ENCODE measurements at places on chromosomes 5 and 9.

DNA sequence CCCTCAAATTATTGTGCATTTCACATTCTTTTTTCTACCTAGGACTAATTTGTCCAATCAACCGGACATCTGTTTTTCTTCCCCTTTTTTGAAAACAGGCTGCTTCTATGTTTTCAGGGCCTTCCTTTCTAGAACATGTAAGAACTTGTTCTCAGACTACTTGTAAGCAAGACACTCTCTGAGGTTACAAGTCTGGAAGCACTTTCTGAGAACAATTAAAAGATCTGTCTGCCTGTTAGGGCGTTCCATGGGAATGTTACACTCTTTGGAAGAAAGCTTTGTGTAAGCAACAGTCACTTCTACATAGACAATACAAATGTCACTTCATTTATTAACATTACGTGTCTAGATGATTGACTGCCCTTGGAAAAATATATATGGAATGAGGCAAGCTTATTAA, 50.9 kb upstream of the HSPB3 start:
- no peak for DNase-seq

DNA sequence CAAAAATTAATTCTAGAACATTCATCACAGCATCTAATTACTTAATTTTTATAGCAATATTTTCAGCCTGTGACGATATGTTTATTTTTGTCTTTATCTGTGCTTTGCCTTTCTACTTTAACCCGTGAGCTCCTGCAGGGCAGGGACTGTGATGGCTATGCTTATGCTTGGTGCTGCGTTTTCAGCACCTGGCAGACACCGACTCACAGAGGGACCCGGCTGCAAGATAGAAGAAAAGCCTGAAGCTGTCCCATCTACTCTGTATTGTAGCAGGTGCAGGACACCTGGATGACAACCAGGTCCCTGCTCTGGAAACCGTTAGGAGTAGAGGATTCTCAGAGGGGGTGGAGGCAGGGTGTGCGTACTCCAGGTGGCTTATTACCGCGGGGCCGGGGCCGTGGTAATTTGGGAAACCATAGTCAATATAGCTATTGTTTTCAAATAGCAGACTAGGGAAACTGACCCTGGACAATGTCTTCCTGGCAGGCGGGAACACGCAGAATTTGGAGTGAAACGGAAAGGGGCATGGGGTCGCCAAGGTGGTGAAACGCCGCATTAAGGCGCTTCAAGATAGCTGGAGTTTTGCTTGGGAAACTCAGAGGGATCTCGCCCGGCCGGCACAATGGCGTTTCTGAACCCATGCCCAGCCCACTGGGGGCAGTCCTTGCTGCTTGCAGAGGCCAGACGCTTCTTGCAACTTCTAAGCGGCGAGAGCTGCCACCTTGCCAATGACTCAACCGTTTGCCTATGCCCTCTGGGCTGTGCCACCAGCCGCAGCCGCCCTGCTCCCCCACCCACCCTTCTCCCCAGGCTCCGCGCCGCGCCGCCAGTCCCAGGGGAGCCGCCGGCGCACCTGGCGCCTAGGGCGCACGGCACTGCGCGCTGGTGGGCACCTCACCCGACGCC, 140.1 kb upstream of the PALM2AKAP2 start:
- DNase-seq: no peak

GRCh38 chr5:174903172-174903732, 178.9 kb downstream of the MSX2 start:
- no peak for DNase-seq

DNA sequence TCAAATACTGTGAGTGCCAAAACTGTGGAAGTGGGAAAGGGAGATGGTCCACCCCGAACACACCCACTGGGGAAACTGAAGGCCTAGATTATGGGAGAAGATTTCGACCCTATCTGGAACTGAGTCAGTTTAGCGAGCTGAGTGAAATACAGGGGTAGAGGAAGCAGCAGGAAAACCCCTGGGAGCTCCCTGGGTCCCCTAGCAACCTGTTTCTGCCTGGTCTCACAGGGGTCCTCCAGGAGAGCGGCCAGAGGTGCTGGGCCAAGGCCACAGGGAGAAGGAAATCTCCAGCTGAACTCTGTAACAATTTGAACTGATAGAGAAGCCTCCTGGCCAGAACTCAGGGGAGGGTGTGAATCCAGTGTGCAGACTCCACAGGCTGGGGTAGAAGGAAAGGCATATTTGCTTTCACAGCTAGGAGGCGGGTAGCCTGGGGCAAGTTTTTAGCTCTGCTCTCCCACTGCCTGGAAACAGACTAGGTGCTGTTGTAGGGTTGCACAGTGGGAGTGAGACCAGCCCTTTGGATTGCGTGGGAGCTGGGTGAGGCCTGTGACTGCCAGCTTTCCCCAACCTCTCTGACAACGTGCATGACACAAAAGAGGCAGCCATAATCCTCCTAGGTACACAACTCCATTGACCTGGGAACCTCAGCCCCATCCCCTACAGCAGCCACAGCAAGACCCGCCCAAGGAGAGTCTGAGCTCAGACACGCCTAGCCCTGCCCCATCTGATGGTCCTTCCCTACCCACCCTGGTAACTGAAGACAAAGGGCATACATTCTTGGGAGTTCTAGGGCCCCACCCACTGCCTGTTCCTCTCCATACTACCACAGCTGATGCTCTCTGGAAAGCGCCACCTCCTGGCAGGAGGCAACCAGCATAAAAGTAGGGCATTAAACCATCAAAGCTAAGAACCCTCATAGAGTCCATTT, 78.8 kb upstream of the GPBP1 start:
- no peak for DNase-seq

- no peak for DNase-seq
Measured at GRCh38 chr9:128099932-128100491, 27.5 kb downstream of the PTGES2 start.

GRCh38 chr9:8115570-8115969, 316.0 kb upstream of the DMAC1 start:
- no peak for DNase-seq

- no peak for DNase-seq
Measured at GRCh38 chr5:61697809-61698558, 365.9 kb downstream of the ZSWIM6 start.

DNA sequence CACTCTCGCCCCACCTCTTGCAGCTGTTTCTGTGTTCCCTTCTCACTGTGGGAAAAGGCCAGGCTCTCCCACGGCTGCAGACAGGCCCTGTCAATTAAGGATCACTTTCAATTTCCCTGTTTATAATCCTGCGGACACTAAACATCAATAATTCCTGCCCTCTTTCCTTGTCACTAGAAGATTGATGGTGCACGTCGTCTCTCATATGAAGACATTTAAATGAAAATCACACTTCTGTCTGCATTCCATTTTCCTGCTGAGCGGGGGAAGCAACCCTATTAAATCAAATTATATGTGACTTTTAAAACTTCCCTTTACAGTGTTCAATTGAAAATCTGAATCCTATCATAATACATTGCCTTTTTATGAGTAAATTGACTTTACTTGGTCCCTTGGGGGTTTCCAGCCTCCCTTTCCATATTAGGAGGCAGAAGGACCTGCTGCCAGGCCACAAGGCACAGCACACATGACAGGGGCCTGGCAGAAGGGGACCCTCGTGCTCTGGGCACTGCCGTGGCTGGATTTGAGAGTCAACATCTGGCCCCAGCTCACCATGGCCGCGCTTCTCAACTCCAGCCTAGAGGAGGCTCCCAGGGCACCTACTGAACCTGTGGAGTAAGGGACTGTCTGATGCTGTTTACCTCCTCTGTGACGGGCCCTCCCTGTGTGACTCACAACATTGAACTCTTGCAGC, 311.0 kb upstream of the IRX4 start:
- DNase-seq: no peak

DNA sequence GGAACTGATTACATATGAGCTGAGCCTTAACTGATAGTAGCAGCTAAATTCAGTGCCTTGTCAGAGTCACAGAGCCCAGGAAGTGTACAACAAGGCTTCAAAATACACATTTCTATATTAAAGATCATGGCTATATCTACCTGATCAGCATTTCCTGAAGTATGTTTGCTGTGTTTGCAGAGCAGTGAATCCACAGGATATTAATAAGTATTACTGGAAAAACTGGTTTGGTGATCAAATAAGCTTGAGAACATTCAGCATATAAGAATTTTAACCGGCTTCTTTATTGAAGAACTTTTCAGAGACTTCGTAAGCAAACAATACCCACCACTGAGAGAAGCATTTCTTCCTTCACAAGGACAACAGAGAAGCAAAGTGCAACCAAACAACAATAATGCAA, 227.0 kb downstream of the ELAVL2 start:
- DNase-seq: no peak

- DNase-seq: no peak
Measured at GRCh38 chr5:74538206-74538661, 102.3 kb downstream of the ENC1 start.

- no peak for DNase-seq
Measured at GRCh38 chr5:142508591-142508990, 177.3 kb downstream of the FGF1 start.

DNA sequence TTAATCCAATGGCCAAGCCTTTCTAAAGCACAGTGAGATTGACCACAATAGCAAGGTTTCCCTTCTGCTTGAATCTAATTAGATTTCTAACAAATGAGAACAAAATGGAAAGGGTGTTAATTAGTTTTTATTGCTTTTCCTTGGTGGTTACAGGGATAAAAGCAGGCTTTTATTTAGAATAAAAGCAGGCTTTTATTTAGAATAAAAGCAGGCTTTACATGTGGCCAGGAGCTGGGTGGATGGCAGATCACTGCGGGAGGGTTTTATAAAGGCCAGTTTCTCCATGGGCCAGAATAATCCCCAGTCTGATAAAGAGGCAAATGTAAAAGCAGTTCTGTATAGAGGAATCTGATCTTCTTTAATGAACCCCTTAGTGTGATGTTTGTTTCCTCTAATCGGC, 470.2 kb downstream of the TMEM232 start:
- DNase-seq: no peak

GRCh38 chr9:121662359-121662758, 10.9 kb downstream of the DAB2IP start:
- DNase-seq: no peak

DNA sequence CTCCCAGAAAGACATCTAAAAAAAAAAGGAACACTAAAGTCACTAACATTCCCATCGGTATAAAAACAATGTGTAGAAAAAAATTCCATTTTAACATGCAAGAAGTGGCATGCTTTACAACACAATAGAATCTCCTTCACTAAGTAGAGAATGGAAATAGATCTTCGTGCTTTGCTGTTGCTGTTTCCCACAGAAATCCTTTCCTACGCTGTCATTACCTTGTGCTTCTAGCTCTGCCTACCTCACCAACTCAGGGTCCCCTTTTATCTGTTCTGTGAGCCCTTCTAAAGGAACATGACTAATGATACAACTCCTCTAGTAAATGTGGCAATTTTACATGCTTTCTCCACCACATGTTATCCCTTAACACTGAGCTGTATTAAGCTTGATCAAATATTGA, 202.9 kb downstream of the MCTP1 start:
- DNase-seq: no peak

DNA sequence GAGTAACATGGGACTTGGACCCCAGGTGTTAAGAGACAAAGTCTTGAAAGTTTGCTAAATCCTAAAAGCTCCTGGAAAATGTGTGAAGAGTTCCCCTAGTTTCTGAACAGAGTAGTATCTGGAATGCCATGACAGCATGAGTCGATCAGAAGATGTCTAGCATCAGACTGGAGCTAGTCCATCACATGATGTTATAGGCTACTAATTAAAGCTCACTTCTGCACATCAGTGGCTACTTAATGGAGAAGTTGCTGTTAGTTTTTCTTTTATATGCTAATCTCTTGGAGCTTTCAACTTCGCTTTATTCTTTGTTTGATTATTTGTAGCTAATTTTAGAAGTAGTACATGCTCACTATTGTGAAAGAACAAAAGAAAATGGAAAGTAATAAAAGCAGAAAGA, 471.3 kb upstream of the KLF4 start:
- DNase-seq: no peak

DNA sequence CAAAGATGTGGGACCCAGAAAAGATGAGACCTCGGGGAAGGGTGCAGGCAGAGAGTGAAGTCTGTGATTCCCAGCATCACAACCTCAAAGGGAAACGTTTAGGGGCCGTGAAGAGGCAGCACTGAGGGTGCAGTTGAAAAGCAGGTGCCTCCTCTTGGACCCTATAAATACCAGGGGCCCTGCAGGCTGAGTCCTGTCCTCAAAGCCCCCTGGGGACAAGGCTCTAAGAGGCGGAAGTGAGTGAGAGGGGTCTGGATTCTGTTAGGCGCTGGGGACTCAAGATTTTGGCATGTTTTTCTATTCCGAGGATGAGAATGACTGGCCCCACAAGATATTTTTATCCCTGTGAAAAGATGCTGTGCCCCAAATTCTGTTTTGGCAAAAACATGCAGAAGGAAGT, 107.8 kb downstream of the THBS4 start:
- DNase-seq: no peak

- no peak for DNase-seq
Measured at GRCh38 chr5:111337133-111337532, 112.9 kb downstream of the CAMK4 start.

- no peak for DNase-seq
Measured at GRCh38 chr5:108320231-108320630, 61.7 kb downstream of the FBXL17 start.

DNA sequence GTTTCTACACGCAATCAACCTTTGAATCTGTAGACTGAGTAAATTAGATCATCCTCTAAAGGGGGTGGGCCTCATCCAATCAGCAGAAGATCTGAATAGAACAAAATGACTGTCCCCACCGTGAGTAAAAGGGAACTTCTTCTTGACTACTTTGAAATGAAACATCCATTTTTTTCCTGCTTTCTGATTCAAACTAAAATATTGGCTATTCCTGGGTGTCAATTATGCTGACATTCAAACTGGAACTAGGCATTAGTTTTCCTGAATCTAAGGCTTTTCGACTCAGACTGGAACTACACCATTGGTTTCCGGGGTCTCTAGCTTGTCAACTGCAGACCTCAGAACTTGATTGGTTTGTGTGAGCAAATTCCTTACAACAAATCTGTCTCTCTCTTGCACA, 772.2 kb upstream of the CDH10 start:
- no peak for DNase-seq

- DNase-seq: no peak
Measured at GRCh38 chr5:77644371-77645157, 6.1 kb upstream of the OTP start.

GRCh38 chr9:114178076-114178475, 22.7 kb downstream of the COL27A1 start:
- no peak for DNase-seq

- DNase-seq: no peak
Measured at GRCh38 chr9:112540800-112541199, 54.2 kb downstream of the KIAA1958 start.

Measured in stimulated activated CD4-positive, alpha-beta T cell treated with anti-CD3 and anti-CD28 coated beads, Interleukin-1b, Interleukin-23, amount 100 ng/mL, for 1 hour (primary cell).